Activated CD4-positive, alpha-beta T cell treated with anti-CD3 and anti-CD28 coated beads for 36 hours (primary cell): ENCODE measurements at places on chromosomes 5 and 9.

DNA sequence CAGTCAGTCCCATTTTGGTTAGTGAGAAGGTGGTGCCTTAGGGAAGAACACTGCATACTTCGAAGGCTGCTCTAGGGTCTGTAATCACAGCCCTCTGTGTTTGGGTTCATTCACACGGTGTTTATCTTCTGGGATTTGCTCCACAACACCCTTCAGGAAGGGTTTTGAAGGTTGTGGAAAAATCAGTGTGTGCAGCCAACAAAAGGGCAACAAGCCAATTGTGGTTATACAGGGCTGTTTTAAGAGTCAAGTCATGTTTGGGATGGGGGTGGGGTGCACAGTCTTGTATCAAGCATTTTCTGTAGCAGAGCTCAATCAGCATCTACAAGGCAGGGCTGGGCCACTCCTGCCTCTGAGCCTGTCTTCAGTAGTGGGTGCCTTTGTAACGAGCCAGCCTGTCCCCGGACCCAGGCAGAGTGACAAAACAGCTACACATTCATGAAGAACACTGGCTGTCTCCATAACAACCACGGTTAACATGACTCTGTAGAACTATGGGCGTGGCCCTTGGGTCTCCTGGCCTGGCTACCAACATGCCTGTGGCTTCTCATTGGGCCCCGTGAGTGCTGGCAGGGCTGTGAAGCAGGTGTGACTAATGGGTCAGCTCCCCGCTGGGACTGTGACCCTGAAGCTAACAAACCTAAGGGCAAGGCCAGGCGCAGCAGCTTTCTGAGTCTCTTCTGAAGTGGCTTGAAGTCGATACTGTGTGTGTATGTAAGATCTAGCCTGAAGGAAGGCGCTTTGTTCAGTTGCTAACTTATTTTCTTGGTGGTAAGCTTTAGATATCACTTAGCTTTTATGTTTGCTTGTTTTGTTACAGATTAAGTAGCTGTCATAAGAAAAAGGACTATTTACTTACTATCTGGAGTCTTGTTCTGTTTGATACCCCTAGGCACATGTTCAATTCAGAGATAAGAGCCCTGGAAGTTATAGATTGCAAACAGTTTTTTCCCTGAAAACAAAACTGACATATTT is 27.9 kb upstream of the GOLM1 start:
- no peak for DNase-seq

- no peak for DNase-seq
Measured at GRCh38 chr5:127203818-127204217, 86.8 kb upstream of the MEGF10 start.

DNA sequence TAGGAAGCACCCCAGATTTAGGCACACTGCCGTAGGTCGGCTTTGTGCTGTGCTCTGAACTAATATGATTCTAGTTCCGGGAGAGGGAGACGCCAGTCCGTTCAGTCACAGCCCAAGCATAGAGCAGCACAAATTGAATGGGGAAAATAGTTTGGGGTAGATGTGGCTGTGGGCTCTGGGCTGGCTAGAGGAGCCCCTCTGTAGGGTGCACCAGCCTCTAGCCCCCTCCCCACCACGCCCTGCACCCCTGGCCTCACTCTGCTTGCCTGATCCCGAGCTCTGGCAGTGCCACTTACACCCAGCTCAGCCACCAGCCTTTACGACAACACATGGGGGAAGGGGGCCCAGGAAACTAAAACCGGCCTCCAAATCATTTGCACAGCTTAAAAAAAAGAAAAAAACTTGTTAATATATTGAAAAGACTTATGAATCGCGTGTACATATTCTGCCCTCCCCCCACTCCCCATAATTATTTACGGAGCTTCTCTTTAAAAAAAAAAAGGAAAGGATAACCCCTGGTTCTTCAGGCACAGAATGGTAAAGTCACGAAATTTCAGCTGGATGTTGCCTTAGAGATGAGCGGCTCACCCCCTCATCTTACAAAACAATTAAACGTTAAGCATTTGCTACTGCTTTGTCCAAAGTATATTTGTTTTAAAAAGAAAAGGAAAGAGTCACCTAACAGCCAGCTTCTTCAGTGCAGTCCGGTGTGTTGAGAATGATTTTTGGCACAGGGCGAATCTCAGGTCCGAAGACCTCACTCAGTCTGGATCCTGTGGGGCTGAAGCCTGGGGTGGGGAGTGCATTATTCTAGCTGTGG is 3.5 kb downstream of the LMX1B start:
- DNase-seq = no peak

DNA sequence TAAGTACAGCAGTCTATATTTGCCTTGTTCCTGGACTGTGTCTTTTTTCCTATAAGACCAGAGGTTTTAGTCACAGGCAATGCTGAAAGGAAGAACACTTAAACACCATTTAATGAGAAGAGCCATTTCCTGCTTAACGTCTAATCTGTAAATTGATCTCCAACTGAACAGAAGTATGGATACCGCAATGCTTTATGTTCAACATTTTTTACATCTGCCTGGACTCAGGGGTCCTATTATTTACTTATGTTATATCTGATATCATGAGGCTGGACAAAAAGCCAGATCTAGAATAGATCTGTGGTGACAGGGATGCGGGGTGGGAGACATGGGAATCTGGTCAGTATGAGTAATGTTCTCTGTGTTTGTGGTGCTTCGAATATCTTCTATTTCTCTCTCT is 334.6 kb upstream of the MPDZ start:
- DNase-seq = no peak

DNA sequence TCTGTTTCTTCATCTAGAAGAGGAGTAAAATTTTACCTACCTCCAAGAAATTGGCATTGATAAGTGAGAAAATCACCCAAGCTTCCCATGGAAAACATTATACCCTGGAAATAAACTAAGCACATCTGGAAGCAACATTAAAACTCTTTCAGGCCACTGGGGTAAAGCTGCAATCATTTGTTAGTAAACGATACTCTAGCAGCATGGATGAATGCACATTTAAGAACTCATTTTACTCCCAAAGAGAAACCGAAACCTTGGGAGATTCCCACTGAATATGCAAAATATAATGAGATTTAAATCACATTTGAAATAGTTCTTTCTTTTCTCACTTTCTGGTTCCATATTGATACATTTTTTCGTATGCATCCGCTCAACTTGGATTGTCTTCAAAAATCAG is 467.5 kb downstream of the EFNA5 start:
- no peak for DNase-seq

- DNase-seq = no peak
Measured at GRCh38 chr5:78611126-78611605, 37.4 kb downstream of the LHFPL2 start.

DNA sequence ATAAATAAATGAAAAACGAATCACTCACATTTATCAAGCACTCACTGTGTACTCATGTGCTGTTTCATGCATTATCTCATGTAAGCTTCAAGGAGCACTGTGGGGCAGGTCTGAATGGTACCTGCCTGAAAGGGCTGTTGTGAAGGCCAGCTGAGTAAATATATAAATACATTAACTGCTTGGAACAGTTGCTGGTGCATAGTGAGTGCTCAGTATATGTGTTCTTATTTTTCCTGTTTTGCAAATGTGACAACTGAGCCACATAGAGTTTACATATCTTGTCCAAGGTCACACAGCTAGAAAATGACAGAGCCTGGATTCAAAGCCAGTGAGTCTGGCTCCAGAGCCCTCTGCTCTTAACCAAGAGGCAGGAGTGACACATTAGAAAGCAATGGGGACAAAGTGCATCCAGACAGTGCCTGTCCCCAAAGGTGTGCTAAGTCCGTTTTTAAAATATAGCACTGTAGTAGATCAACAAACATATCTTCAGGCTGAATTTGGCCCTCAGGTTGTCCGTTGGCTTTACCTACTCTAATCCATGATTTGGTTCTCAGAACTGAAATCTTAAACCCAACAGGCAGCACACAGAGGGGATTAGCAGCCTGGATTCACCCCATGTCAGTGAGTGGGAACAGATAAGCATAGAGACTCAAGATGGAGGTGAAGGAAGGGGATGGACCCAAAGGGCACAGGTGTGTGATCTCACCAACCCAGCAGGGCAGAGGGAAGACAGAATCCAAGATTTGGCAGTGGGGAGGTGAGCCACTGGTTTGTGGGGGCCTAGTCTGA is 70.8 kb downstream of the WWC1 start:
- DNase-seq = no peak

GRCh38 chr5:61816146-61816545 is 484.1 kb downstream of the ZSWIM6 start:
- DNase-seq = no peak

DNA sequence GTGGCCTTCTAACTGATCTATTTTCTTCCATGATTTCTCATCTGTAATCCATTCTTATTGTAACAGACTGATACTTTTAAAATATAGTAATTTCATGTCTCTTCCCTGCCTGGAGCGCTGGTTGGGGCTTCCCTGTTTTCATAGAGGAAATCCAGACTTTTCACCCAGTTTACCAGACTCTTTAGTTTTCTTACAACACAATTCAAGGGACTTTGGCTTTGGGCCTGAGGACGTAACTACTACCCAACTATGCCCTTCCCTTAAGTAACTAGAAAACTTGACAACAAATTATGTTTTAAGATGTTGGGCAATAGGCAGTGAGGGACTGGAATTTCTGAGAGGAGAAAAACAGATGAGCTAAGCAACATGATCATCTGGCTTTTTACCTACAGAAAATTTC is 289.6 kb downstream of the FGF10 start:
- DNase-seq = no peak

DNA sequence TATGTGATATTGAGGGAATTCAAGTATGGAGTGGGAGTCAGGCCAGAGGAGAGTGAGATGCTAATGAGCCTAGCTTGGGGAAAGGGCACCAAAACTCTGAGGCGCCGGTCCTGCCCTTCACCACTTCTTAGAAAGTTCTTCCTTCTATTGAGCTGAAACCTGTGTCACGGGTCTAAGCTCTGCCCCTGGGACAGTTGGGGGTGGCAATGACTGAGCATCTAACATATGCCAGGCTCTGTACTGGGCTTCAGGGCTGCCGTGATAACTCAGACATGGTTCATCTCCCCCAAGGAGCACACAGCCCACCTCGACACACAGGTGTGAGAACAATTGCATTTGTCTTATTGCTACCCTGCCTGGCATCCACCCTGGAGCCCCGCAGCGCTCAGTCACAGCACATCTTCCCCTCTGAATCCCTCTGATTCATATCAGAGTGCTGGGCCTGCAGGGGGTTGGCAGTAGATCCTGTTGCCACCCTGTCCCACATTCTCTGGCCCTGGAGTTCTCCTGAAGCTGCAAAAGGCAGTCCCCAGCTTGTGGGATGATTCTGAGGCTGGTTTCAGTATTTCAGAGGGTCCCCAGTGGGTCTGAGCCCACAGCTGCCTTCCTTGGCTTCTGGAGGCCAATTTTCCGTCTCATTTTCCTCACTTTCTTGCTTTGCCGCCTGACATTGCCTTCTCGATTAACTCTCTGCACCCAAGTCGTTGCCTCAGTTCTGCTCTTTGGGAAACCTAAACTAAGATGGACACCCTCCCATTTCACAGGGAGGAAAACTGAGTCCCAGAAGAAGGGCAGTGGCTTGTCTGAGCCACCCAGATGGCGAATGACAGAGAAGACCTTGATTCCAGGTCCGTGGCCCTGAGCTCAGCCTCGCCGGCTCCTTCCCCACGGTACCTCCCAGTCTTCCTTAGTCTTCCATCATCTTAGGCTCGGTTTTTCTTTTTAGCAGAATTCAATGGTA is 42.5 kb downstream of the ALG2 start:
- no peak for DNase-seq

- peak; percentile 25 for DNase-seq
Measured at GRCh38 chr5:33994845-33995244, 10.4 kb upstream of the SLC45A2 start.

GRCh38 chr5:175325681-175326080 is 118.3 kb downstream of the DRD1 start:
- DNase-seq = no peak

DNA sequence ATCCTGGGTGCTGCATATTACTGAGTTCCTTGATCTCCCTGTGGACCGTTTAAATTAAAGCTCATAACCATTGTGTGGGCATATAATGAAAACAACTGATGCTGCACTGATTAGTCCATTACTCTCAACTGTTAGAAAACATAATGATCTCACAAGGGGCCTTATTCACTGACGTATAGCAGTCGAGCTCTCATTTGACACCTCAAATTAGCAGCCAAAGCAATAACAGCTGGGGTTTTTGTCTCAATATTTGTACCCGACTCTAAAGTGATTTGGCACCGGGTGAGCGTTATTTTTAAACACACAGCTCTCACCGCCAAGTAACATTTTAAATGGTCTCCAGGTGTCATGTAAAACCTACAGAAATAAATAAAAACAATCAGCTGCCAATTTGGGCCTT is 252.2 kb upstream of the PANK3 start:
- DNase-seq = no peak

GRCh38 chr9:16718296-16718695 is 152.2 kb downstream of the BNC2 start:
- DNase-seq = no peak

DNA sequence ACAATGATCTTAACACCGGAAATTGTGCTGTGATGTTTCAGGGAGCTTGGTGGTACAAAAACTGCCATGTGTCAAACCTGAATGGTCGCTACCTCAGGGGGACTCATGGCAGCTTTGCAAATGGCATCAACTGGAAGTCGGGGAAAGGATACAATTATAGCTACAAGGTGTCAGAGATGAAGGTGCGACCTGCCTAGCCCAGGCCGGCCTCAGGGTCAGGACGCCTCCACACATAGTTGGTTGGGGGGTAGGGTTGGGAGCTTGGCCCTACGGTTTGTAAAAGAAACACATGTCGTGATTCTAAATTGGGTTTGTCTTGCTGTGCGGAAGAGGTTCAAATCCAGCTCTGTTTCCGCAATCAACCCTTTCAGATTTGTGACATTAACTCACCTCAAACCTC is 6.6 kb downstream of the FCN2 start:
- DNase-seq = no peak

DNA sequence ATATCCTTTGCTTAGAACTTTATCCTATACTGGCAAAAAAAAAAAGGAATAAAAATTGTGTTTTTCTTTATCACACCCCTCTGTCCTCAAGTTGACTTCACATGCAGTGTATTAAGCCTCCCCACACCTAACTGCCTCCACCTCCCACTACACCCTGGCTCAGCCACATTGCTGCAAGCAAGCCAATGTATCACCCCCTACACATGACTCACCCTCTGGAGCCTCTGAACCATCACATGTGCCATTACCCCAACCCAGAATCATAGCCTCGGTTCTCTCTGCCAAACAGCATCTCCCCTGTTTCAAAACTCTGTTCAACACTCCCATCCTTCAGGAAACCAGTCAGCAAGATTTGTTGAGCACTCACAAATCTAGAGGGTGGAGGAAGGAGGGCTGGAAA is 209.0 kb downstream of the CWC27 start:
- peak; percentile 8 for DNase-seq

GRCh38 chr5:103345461-103345860 is 86.9 kb downstream of the MACIR start:
- no peak for DNase-seq

GRCh38 chr5:172541773-172542136 is 87.4 kb upstream of the SH3PXD2B start:
- no peak for DNase-seq

GRCh38 chr9:73064315-73064714 is 87.3 kb upstream of the ANXA1 start:
- no peak for DNase-seq

- DNase-seq = no peak
Measured at GRCh38 chr9:136765041-136765440, 723 bp upstream of the LCN15 start.

- peak; percentile 81 for DNase-seq
Measured at GRCh38 chr9:73132034-73132776, 19.5 kb upstream of the ANXA1 start.
